Upper lobe of left lung (tissue), 6 donors: ENCODE measurements at places on chromosomes 5 and 9. TPM values are rescaled to one million over a fixed set of nuclear protein-coding genes. Genes with fewer than 3 reads are reported as not detected.
A peak's percentile ranks its signal among the peaks of the same experiment; 100 is the strongest.

- DNase-seq: no peak
- H3K27ac ChIP-seq: no peak overlapping the region
- H3K36me3 ChIP-seq: peaks cover 89% of the 10 kb centered on the region
- H3K4me1 ChIP-seq: no peaks in the 10 kb centered on the region
These were observed 14.3 kb downstream of the GEMIN5 start for GRCh38 chr5:154923441-154924430.

GRCh38 chr5:136799806-136800372 lies 434.5 kb upstream of the TRPC7 start:
- DNase-seq: no peak
- no peak overlapping the region for H3K4me3 ChIP-seq
- no peaks in the 10 kb centered on the region for H3K27me3 ChIP-seq
- no peak overlapping the region for H3K27ac ChIP-seq

GRCh38 chr9:125375820-125376219 lies 114.2 kb downstream of the GAPVD1 start:
- H3K27me3 ChIP-seq: no peaks in the 10 kb centered on the region
- DNase-seq: no peak
- no peaks in the 10 kb centered on the region for H3K36me3 ChIP-seq
- H3K4me1 ChIP-seq: peaks cover 6% of the 10 kb centered on the region
- no peak overlapping the region for H3K27ac ChIP-seq
- H3K4me3 ChIP-seq: no peak overlapping the region

GRCh38 chr9:14165376-14166035 lies 148.4 kb downstream of the NFIB start:
- no peaks in the 10 kb centered on the region for H3K27me3 ChIP-seq
- H3K27ac ChIP-seq: peak overlapping the region; percentile 3
- peaks cover 2% of the 10 kb centered on the region for H3K4me1 ChIP-seq
- no peak for DNase-seq
- H3K36me3 ChIP-seq: no peaks in the 10 kb centered on the region
- H3K4me3 ChIP-seq: no peak overlapping the region

DNA sequence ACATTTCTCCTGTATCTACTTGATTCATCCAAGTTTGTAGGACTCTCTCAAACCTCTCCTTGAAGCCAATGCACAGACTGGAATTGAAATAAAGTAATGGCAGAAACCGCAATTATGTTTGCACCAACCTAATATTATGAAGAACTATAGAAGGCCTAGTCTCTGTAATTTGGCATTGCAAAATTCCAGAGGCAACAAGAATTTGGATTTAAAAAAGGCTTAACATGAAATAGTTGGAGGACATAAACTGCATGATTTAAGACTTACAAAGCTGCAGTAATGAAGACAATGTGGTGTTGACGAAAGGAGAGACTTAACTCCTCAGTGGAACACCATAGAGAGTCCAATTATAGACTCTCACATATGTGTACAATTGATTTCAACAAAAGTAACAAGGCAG lies 117.8 kb upstream of the MINAR2 start:
- H3K27me3 ChIP-seq: no peaks in the 10 kb centered on the region
- H3K4me3 ChIP-seq: no peak overlapping the region
- DNase-seq: no peak

DNA sequence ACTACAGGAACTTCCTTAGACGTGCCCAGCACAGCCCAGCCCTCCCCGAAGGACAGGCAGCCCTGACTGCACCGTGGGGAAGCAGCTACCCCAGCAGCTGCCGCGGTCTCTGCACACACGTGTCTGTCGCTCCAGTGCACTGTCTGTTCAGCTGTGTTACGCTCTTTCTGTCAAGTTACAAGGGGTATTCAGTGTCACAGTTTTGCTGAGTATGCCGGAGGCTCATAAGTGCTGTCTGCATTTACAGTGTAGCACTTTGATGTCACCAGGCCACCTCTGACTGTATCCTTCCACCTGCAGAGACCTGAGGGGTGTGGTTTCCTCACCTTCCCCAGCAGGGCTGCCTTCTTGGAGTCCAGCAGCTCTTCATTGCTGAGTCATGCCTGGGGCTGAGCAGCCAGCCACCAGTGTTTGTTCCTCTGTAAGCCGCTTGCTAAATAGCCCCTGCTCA lies 126.8 kb downstream of the EHMT1 start:
- peak overlapping the region; percentile 6 for H3K27ac ChIP-seq
- no peaks in the 10 kb centered on the region for H3K4me1 ChIP-seq
- no peaks in the 10 kb centered on the region for H3K27me3 ChIP-seq
- H3K4me3 ChIP-seq: no peak overlapping the region
- H3K36me3 ChIP-seq: peaks cover 32% of the 10 kb centered on the region

GRCh38 chr5:121795511-121795910 lies 56.2 kb upstream of the FTMT start:
- no peak for DNase-seq
- no peaks in the 10 kb centered on the region for H3K27me3 ChIP-seq
- H3K36me3 ChIP-seq: no peaks in the 10 kb centered on the region
- no peaks in the 10 kb centered on the region for H3K4me1 ChIP-seq

- no peaks in the 10 kb centered on the region for H3K36me3 ChIP-seq
- no peak overlapping the region for H3K4me3 ChIP-seq
- no peak for DNase-seq
- H3K4me1 ChIP-seq: no peaks in the 10 kb centered on the region
These were observed 8.3 kb upstream of the TEX48 start for GRCh38 chr9:114690308-114690707.

Gene PCDHGA11
- total RNA-seq: 2.3 TPM

Gene NRARP
- total RNA-seq: 26.9 TPM

Gene ATP6V1G1
- total RNA-seq: 180 TPM

Gene INSL4
- total RNA-seq: not detected

Gene SPOCK1
- total RNA-seq: 0.91 TPM

Gene GLDC
- 0.81 TPM for total RNA-seq
